ENCODE measurements at places on chromosomes 7 and 10. TPM values are rescaled to one million over a fixed set of nuclear protein-coding genes. Genes with fewer than 3 reads are reported as not detected.
A peak's percentile ranks its signal among the peaks of the same experiment; 100 is the strongest.

- no peak for DNase-seq
These were observed 265.4 kb upstream of the NFE2L3 start for GRCh38 chr7:25886387-25887240.

- DNase-seq: no peak
These were observed 337.1 kb upstream of the AKR1E2 start for GRCh38 chr10:4488904-4489303.

- DNase-seq: peak; percentile 12
These were observed 11.7 kb downstream of the MAP3K8 start for GRCh38 chr10:30445711-30446110.

- no peak for DNase-seq
These were observed 80.2 kb downstream of the RBM20 start for GRCh38 chr10:110724116-110724921.

FFAR4 gene
- total RNA-seq: 1.5 TPM
